ENCODE measurements at places on chromosomes 7 and 10. TPM values are rescaled to one million over a fixed set of nuclear protein-coding genes. Genes with fewer than 3 reads are reported as not detected.

GRCh38 chr10:123635131-123635530, 31.0 kb upstream of the GPR26 start:
- DNase-seq: no peak

- no peak for DNase-seq
Measured at GRCh38 chr7:148579366-148579765, 11.2 kb upstream of the C7orf33 start.

DNA sequence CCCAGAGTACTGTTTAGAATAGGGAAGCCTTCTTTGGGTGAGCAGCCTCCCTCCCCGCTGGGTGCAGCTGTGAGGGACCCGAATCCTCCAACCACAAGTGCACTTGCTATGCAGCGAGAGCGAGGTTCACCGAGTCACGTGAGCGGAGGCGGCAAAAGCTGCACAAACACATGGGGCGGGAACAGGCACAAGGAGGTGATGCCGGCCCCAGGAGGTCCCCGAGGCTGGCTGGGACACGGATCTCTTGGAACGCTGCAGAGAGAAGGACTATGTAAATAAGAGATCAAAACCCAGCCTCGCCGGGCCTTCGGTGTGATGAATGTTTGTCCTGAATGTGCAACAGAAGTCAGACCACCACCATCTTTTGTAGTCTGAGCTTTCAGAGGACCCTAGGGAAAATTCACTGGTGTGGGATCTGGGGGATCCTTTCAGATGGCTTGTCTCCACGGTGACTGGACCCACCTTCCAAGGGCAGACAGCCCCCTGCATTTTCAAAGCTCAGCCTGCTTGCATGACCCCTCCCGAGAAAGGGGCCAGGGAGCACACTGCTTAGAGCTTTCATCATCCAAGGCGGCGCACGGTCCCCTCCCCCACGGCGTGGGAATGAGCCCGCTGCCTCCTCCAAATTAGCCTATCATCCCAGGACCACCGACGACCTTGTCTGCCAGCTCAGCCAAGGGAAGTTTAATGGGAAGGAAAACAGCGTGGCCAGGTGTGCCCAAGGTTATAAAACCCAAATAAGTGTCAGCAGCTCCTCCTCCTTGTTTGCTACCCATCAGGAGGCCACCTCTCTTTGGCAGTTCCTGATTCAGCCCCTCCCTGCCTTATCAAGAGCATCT, 327.7 kb downstream of the CXCL12 start:
- DNase-seq: no peak

GIGYF1 gene
- 101 TPM for total RNA-seq
